ENCODE measurements at places on chromosomes 1 and 21.
A peak's percentile ranks its signal among the peaks of the same experiment; 100 is the strongest.

DNA sequence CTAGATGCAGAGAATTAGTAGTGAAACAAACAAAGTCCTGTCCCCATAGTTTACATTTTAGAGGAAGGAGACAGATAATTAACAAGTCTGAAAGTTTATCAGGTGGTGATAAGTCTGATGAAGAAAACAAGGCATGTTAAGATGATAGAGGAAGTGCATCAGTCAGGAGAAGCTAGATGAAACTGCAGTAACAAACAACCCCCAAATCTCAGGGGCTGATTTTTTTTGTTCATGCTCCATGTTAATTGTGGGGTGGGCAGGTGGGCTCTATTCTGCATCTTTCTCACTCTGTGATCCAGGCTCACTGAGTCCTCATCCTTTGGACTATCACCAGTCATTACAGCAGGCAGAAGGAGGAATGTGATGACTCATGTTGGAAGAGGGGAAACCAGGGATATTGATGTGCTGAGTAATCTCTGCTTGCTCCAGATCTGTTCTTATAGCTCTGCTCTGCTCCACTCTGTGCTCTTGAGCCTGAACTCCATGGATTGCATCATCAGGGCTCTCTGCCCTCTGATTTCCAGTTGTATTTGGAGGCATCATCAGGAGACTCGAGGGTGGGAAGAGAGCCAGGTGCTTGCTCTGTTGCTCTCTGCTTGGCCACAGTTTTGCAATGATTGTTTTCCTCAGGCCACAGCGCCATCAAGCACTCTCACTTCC, 166.9 kb downstream of the IER5 start:
- no peak for DNase-seq

DNA sequence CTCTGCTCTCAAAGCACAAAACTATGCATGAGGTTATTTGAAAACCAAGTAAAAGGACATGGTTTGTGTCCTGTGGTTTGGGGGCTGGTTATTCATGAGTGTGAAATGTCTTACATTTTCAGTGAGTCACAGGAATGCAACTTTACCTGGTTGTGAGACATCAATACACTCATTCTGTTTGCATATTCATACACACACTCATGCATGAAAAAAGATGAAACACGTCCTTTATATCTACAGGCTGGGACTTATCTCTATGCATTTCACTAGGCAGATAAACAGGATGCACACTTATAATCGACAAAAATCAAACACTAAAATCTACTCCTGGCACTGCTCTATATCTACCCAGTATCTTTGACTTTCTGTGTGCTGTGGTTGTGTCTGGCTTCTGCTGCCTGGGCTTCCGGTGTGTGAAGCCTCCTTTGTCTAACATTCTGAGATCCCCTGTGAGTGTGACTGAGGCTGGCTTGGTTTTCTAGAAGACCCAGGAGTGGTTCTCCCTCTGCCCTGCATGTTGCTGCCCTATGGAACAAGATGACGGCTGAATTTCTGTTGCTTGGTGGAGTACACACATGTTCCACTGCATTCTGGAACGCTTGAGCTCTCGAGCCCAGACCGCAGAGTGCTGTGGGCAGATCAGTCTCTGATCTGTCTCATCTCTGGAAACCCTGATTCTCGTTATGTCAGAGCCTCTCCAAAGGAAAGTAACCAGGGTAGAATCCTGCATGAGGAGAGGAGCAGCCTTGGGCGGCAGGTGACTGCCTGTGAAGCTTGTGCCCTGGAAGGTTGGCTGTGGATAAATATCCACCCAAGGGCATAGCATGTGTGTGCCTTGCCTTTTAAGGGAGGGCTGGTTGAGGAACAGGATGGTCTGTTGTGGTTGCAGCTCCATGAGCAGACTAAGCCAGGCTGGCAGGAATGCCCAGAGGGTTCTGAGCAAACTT, 19.7 kb upstream of the FASLG start:
- no peak for DNase-seq

DNA sequence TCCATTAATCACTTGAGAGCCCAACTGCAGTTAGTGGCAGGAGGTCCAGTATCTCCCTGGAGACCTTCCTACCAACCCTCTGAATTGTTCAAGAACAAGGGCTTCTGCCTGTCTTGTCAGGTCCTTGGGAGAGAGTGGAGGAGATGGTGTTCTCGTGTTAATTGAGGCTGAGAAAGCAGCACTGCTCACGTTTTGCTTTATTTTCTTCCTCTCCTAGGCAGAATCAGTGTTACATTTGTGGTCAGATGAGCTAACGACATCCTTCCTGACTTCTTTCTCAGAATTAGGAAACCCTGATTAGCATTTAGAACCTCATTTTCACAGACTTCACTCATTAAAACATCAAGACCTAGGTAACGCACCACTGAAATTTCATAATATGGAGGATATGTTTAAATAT, 26.4 kb upstream of the LRIG2 start:
- DNase-seq = no peak

- no peak for DNase-seq
Measured at GRCh38 chr21:17915976-17916375, 96.8 kb upstream of the C21orf91 start.

DNA sequence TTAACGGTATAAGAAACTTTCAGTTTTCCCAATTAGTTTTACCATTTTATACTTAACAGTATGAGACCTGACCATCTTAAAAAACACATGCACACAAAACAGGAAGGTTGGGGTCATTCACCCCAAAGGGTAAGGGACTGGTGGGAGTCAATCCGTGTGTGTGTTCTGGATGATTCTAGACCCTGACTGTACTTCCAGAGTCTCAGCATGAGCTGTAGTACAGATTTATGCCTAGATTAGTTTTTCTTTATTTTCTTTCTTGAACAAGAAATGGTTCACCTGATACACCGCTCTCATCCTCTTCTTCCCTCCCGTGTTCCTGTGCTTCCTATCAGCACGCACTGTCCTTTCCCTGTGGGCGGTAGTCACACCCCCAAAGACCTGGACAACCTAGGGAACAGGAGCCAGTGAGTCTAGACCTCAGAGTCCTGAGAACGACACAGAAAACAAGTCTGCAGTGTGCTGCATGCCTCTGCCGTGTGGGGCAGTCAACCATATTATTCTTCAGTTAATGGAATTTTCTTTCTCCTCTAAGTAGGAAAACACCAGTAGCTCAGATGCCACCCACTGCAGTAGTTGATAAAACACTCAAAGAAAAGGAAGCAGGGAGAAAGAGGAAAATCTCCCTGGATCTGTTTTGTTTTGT, 38.9 kb upstream of the MRPS6 start:
- DNase-seq = peak; percentile 3

- DNase-seq = no peak
Measured at GRCh38 chr1:38546636-38547035, 312.9 kb downstream of the RRAGC start.

- no peak for DNase-seq
Measured at GRCh38 chr1:99218999-99219398, 45.3 kb upstream of the PLPPR4 start.

DNA sequence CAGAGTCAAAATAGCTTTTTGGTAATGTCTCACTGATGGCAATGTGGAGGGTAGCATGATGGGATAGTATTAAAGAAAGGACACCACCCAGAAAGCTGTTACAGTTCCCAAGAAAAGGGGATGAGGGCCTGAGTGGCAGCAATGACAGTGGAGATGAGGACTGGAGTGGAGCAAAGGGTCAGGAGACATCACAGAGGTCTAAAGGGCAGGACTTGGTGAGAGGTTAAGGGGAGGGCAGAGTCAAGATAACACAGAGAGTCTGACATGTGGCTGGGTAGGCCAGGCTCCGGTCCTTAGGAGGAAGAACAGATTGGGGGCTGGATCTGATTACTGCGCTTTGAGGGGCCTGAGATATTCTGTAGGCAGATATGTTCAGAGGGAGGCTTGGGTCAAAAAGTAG, 19.3 kb downstream of the ELF3 start:
- DNase-seq = no peak

Measured in SK-MEL-5 (cell line).